ENCODE measurements at places on chromosomes 1 and 21. TPM values are rescaled to one million over a fixed set of nuclear protein-coding genes. Genes with fewer than 3 reads are reported as not detected.

Gene AADACL3
- not detected for total RNA-seq

Gene SGIP1
- total RNA-seq, result 19.7 TPM

Gene PTPN7
- total RNA-seq, result not detected

Gene LDLRAD2
- total RNA-seq, result under 0.01 TPM

Measured in endothelial cell of coronary artery (primary cell).